Hematopoietic multipotent progenitor cell treated with erythropoietin and hydrocortisone succinate and interleukin-3 and kit ligand, for 4 days (in vitro differentiated cells): ENCODE measurements at places on chromosomes 16 and 17.

DNA sequence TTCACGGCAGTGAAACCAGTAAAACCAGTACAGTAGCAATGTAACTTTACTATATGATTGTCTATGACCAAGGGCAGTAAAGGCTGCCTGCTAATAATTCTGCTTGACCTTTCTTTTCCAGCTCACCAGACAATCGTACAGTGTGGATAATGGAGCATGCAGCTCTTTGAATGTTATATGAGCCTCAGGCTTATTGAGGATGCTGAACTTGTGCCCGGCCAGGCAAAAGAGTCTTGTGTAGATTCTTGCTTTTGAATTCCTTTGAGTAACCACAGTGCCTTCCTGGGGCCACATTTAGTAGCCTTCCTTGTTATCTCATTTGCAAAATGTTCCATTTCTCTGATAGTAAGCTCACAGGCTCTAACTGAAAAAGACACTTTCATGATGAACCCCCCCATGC is 131.8 kb downstream of the CDH11 start:
- no peak for DNase-seq

DNA sequence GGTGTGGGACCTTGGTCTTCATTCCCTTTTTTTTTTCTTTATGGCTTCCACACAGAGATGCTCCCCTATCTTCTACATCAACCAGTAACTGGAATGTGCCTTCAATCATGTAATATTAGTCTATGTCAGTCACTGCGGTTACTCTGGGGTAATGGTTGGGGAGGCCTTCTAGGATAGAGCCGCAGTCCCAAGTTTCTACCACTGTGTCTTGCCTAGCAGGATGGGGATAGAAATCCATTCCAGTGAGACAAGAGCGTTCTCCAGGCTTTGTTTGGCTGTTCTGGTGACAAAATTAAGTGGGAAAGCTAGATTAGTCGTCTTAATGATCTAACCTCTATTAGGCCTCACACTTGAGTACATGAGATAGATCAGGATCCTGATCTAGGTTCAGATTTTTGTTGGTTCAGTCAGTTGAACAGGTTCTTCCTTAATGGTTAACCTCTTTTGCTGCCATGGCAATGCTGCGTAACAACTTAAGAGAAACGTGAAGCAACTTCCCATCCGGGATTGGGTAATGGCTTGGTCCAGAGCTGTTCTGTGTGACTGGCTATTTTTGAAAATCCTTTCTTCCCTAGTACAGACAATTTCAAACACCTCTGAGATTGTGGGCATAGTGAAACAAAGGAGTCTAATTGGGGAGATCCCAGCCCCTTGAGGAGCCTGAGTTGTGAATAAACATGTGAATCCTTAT is 8.7 kb downstream of the MSL1 start:
- peak; percentile 82 for DNase-seq

- no peak for DNase-seq
Observed at GRCh38 chr17:70070305-70071027, 4.6 kb upstream of the KCNJ16 start.

GRCh38 chr16:2955438-2955778 is 8.7 kb upstream of the KREMEN2 start:
- DNase-seq = no peak

- DNase-seq = no peak
Observed at GRCh38 chr16:53449816-53450517, 15.7 kb downstream of the RBL2 start.

GRCh38 chr17:19317359-19318095 is 45.0 kb downstream of the B9D1 start:
- DNase-seq = peak; percentile 34

GRCh38 chr17:8467527-8467926 is 31.8 kb downstream of the NDEL1 start:
- DNase-seq = no peak

DNA sequence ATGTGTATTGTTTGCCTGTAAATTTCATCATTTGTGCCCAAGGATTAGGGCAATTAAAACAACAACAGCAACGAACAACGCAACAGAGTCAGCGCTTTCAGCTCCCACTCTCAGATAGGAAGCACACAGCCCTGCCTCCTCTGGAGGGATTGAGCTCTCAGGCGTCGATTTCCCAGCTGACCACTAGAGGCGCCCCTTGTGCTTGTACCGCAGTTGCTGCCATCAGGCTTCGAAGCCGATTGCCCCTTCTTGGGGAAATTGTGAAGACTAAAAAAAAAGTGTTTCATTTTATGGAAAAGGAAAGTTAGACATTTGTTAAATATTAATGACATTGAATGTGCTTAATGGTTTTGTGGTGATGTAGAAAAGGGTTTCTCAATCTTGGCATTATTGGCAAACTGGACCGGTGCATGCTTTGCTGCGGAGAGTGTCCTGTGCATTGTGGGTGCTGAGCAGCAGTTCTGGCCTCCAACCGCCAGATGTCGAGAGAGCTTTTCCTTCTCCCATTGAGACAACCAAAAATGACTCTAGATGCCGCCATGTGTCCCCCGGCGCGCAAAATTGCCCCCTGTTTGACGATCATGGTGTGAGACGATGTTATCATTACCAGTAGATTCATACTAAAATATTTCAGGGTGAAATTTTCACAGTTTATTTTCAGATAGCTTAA is 650.4 kb upstream of the RBFOX1 start:
- DNase-seq = peak; percentile 75

DNA sequence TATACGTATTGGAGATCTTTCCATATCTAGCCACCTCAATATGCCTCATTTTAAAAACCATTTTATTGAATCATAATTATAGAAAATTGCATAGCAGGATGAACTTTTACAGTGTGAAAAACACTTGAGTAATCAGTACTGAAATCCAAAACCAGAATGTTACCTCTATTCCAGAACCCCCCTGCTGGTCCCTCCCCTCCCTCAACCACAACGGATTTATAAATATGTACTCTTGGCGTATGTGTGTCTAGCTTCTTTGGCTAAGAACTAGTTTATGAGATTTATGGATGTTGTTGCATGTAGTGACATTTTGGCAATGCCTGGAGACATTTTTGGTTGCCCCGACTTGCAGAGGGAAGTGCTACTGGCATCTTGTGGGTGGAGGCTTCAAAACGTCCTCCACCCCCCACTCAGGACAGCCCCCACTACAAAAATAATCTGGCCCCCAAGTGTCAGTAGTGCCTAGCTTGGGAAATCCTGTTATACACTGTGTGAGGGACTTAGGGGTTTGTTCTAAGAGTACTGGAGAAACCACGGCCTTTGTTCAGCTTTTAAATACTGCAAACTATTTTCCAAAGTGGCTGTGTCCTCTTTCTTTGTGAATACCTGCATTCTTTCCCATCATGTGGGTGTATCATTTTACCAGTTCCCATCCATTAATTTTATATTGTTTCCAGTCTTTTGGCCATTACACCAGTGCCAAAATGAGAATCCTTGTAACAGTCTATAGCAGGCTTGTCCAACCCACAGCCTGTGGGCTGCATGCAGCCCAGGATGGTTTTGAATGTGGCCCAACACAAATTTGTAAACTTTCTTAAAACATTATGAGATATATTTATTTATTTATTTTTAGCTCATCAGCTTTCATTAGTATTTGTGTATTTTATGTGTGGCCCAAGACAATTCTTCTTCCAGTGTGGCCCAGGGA is 23.7 kb downstream of the ITPRIPL2 start:
- no peak for DNase-seq

DNA sequence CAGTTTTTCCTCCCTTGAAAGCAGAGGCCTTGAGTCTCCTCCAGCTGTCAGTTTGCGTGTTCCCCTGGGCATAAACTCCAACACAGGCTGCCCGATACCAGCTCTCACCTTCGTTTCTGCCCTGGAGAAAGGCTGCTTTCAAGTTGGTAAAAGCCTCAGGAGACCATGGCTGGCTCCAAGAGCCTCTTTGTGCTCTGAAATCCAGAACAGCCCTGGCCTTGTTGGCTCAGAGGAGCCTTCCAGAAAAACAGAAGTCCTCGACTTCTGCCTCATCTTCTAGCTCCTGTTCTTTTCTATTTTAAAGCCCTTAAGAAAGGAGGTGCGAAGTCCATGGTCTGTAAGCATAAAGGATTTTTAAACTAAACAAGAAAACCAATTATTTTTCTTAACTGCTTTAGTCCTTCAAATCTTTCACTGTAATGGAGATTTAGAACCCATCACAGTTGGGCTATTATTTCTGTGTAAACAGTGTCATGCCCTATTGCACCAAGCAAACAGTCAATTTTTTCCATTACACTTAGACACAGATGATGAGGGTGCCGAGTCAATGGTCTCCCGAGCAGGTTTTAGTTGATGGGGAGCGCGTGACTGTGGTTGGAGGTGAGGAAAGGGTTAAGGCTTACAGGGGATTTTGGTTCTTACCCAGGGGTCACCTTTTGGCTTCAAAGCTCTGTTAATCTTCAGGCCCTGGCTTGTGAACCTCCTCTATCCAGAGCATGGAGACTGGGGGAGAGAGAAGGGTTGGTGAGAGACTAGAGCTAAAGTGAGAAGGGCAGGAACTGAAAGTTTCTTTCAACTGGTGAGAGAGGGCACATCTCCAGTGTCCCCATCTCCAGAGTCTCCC is 212.8 kb downstream of the MSI2 start:
- DNase-seq = no peak

DNA sequence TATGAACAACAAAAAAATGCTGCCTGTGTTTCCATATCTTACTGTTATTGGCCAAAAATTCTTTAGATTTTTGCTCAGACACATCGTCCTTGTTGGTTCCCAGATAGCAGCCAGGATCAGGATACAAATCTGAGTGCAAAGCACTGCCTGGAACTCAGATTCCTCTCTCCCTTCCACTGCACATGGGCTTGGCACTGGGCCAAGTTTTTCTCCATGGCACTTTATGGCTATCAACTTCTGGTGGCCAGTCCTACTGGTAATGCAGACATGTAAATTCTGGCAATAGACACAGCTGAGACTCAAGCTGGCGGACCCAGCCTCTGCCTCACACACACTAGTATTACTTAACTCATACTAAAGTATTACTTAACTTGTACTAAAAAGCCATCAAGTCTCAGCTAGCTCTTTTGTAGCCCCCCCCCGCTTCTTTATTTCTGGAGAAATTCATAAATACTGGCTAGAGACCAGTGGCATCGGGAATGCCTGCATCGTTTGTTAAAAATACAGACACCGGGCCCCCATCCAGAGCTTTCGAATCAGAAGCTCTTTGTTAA is 181.2 kb upstream of the COX10 start:
- peak; percentile 2 for DNase-seq

- peak; percentile 35 for DNase-seq
Observed at GRCh38 chr16:82935766-82936165, 309.0 kb downstream of the CDH13 start.

DNA sequence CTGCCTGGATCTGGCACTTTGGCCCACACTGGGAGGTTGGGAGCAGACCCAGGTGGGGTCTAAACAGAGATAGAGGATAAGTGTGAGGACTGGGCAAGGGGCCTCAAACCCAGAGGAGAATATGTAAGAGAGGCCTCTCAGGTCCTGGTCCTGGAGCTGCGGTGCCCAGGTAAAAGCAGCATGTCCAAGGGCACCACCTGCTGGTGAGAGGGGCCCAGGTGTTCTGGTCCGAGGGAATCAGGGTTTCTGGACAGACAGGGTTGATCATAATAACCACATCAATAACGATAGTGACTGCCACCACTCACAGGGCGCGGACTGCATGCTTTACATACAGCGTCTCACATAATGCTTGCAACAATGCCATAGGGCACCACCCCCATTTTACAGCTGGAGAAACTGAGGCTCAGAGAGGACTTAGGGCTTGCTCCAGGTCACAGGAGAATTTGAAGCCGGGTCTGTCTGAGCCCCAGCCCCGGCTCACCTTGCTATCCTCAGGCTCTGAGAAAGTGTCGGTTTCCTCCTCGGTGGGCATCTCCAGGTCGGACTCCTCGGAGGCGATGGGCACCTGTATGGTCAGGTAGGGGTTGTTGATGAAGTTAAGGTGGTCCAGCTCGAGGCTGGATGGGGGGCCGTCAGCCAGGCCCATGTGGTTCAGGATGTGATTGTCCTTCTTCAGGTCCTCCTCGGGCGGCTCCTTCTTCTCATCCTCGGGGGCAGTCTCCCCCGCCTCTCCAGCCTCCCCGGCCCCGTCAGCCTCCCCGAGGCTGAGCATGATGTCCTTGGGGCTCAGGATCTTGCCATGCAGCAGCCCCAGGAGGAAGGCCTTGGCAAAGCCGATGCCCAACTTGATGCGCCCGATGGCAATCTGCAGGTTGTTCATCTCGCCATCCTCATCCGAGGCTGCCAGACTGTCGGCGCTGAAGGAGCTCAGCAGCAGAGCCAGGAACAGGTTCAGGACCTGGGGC is 19.1 kb upstream of the CD79B start:
- DNase-seq = no peak

DNA sequence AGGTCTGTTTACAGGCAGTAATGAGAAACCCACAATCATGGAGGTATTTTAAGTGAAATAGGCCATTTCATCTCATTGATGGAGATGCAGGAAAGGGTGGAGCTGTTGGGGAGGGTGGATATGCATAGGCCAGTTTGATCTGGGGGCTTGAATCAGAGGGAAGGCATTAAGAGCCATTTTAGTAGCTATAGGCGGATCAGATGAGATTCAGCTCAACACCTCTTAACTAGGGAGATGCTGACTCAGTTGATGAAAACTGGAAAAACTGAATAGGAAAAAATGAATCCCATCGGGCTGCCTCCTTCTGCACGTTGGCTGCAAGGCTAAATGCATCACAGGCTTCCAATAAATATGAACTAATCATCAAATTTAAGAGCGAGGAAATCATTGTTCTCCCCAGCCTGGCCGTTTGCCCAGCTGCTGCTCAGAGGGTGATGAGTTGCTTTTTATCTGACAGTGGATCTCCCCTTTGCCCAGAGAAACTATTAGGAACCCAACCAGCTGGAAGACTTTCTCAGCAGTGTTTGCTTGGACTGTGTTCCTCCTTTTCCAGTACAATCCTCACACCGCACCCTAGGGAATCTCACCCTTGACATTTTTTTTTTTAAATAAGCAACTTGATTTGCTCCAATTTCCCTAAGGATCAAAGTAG is 149.6 kb downstream of the SOX9 start:
- no peak for DNase-seq

GRCh38 chr17:10251212-10251948 is 53.0 kb upstream of the GAS7 start:
- DNase-seq = no peak

GRCh38 chr17:7144213-7144612 is 29.6 kb upstream of the ASGR2 start:
- DNase-seq = no peak

DNA sequence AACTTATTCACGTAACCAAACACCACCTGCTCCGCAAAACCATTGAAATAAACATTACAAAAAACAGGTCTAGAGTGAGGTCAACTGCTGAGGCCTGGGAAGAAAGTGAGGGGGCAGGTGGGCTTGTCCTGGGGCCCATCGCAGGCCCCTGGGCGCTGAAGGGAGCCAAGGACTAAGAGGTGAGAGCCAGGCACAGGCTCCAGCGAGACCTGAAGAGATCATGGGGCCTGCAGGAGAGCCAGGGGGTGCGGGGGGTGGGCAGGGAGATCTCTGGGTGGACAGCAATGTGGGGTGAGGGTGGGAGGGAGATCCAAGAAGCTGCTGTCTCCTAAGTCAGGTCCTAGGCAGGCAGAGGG is 7.9 kb downstream of the ARHGAP27 start:
- DNase-seq = no peak

- DNase-seq = no peak
Observed at GRCh38 chr17:73787076-73788059, 143.1 kb upstream of the SDK2 start.
